COR-L47 (cell line): ENCODE measurements at places on chromosomes 7 and 10.

DNA sequence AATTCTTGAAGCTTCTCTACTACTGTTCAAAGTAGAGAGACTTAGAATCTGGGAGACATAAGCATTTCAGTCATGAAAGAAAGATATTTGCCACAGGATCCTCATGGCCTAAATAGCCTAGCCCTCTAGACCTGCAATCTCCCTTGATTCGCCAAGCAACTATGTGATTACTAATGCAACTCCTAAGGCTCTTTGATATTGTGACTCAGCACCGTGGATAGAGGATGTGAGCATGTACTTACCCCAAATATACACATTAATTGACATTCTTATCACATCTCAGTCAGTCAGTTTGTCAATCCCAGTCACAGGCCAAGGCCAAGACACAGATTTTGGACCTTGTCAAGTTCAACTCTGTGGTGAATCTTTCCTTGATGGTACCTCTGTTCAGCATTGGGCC lies 42.6 kb downstream of the GPR37 start:
- no peak for DNase-seq

DNA sequence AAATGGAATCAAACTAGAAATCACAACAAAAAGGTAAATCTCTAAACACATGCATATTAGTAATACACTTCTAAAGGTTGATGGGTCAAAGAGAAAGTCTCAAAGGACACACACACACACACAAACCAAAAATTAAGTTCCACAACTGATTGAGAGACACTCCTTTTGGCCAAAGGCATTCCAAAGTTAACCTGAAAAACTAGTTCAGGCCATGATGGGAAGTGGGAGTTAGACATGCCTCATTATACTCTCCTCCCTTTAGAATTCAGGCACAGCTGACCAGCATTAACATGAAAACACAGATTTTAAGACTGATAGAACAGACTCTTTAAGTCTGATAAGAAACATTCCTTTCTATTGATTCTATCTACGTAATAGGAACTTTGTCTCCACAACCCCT lies 332.4 kb upstream of the IGFBP3 start:
- no peak for DNase-seq

GRCh38 chr7:27901028-27901760 lies 161.2 kb downstream of the TAX1BP1 start:
- DNase-seq = no peak

DNA sequence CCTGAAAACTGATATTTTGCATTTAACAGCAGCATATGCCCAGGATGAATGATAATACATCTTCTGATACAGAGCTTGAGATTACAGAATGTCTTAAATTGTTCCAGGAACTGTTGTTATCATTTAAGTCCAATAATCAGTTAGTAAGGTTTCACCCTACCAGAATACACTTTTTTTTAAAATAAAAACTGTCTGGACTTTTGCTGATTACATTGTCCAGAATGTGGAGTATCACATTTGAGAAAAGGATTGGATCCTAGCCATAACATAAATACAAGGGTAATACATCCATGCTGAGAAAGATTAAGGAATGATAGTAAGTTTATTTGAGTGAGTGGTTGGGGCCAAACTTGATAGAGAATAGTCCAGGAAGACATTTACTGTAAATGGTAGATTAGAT lies 71.0 kb downstream of the SEPTIN7 start:
- no peak for DNase-seq

DNA sequence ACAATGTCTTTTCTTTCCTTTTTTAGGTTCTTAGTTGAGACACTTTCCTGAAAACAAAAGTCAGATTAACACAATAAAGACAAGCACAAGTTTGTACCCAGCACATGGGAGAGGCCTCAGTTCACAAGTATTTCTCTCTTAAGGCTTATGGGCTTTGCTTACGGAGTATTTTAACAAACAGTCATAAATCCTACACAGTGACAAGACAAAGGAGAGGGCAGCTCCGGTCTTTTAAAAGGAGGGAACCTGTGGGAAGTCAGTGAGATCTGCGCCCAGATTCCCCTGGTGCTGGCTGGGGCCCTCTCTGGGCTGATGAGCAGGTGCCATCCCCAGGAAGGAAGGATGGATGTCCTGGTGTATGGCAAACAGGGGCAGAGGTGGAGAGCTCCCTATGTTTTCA lies 398.6 kb downstream of the ACTR3B start:
- DNase-seq = no peak
